ENCODE measurements at places on chromosomes 11 and 22.
A peak's percentile ranks its signal among the peaks of the same experiment; 100 is the strongest.

DNA sequence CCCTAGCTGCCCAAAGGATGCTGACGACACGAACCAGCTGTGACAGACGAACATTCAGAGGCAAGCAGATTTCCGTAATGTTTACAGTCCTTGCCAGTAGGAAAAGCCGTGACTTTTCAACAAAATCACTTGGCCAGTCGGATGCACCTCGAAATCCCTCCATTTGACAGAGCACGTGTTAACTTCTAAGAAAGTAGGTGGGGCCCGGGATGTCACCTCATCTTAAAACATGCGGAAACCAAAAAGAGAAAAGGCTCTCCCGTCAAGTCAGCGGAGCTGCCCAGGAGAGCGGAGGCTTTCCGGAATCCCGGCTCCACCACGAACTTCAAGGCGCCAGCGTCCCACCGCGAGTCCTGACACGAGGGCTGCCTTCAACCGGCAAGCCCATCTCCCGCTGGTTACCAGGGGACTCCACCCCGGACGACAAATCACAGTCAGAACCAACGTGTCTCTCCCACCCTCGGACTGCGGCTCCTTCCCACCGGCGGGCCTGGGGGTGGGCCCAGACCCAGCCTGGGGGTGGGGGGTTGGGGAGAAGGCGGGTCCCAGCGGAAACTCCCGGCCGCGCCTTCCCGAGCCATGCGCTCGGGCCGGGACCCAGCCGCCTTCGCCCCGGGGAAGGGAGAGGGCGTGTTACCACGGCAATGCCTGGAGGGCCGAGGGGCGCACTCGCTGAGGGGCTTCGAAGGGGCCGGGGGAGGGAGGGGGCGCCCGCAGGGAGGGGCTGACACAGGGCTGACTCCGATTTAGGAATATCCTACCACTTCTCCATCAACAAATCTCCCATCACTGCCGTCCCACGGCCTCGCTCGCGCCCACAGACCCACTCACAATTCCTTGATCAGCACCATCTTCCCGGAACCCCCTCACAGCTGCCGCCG lies 475 bp downstream of the PITPNB start:
- DNase-seq: peak; percentile 40

DNA sequence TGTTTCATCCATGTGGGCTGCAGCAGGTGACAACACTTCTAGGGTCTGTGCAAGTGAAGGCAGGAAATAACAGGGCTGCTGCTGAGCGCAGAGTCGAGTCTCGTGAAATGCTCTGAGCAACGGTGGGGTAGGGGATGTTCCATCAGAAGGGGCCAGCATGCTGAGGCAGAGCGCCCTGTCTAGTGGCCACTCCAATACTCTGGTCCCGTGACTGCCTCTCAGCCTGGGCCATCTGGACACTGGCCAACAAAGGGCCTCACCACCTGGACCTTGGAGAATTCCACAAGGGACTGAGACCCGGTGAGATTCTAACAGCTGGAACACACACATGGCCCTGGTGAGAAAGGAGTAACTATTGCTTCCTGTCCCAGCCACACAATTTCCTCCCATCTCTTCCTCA lies 375.7 kb downstream of the SHANK2 start:
- DNase-seq: no peak

- no peak for DNase-seq
Observed at GRCh38 chr11:114308689-114309089, 12.5 kb downstream of the NNMT start.

- DNase-seq: no peak
Observed at GRCh38 chr11:64084951-64085710, 49.4 kb downstream of the FLRT1 start.

DNA sequence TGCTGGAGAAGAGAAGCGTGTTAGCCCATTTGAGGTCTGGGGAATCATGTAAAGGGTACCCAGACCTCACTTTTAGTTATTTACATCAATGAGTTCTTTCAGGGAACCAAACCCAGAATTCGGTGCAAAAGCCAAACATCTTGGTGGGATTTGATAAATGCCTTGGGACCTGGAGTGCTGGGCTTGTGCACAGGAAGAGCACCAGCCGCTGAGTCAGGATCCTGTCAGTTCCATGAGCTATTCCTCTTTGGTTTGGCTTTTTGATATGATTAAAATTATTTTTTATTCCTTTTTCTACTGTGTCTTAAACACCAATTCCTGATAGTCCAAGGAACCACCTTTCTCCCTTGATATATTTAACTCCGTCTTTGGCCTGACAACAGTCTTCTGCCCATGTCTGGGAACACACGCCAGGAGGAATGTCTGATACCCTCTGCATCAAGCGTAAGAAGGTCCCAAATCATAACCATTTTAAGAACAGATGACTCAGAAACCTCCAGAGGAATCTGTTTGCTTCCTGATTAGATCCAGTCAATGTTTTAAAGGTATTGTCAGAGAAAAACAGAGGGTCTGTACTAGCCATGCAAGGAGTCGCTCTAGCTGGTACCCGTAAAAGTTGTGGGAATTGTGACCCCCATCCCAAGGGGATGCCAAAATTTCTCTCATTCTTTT lies 65.2 kb downstream of the ALX4 start:
- no peak for DNase-seq

GRCh38 chr11:34986883-34987520 lies 70.6 kb downstream of the PDHX start:
- no peak for DNase-seq

DNA sequence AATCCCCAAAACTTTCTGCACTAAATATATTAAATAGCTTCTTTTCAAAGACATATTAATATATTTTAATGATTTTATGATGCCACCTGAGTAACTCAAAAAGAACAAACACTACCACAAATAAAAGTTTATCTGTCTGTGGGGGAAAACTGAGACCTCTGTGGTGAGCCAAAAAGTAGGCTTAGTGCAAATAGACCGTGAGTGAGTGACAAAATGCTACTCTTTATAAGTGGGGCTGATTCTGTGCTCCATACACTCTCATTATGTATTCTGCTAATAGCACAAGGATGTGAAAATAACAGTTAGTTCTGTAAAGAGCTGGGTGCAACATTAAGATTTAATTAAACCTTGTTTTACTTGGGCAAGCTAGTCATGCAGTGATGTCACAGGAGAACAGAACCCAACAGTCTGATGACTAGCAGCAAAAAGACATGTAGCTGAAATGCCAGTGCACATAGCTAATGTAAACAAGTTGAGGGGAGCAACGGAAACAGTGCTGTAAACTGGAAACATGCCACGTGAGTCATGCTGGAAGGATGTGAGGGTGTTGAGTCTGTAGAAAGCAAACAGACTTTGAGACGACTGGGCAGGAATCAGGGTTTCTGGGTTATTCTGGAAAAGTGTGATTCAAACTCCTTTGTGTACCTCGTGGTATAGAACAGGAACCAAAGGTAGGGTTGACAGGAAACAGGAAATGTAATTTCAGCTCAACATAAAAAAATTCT lies 1130.4 kb downstream of the LRRC4C start:
- DNase-seq: no peak

DNA sequence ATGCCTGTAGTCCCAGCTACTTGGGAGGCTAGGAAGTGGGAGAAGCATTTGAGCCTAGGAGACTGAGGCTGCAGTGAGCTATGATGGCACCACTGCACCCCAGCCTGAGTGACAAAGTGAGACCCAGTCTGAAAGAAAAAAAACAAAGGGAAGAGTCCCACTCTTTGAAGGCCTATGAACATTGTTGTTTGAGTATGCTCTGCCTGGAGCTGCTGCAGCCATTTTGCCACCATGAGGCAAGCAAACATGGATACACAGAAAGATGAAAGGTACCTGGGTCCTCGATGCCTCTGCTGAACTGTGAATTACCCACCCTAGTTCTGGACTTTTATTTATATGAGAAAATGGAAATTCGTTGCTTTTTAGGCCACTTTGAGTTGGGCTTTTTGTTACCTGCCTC lies 19.7 kb upstream of the TSPAN18 start:
- no peak for DNase-seq

DNA sequence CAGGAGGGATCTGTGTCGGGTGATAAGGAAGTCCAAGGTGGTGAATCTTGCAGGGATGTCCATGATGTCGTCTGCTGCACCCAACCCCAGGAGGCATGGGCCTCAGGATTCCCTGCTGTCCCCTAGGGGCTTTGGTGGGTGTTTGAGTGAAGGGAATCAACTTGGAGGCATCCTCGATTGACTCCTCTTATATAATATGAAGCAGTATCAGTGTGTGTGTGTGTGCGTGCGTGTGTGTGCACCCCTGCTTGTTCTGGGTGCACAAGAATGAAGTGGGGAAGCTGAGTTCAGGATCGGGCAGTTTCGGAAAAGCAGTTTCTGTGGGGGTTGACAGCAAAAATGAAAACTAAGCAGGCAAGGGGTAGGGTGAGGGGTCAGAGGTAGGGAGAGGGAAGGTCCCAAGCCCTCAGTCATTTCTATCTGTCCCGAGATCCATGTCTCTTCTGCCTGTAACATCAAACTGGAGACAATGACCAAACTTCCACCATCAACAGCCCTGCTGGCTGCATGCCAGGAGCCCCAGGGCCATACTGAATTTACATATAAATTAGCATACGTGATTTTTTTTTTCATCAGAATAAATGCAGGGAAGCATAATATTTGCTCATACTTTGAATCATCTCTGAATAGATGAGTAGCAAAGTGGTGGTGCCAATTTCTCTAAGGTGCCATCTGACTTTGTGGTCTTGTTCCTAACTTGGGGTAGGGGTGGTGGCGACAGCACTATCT lies 2.0 kb downstream of the NTM start:
- no peak for DNase-seq

- no peak for DNase-seq
Observed at GRCh38 chr11:102421261-102421660, 31.3 kb downstream of the TMEM123 start.

GRCh38 chr11:39345834-39346442 lies 2113.5 kb downstream of the LRRC4C start:
- no peak for DNase-seq

GRCh38 chr11:115961159-115962003 lies 457.2 kb upstream of the CADM1 start:
- DNase-seq: no peak

GRCh38 chr22:48897645-48898370 lies 929.9 kb downstream of the BRD1 start:
- no peak for DNase-seq

- no peak for DNase-seq
Observed at GRCh38 chr22:49535527-49536125, 292.0 kb downstream of the BRD1 start.

DNA sequence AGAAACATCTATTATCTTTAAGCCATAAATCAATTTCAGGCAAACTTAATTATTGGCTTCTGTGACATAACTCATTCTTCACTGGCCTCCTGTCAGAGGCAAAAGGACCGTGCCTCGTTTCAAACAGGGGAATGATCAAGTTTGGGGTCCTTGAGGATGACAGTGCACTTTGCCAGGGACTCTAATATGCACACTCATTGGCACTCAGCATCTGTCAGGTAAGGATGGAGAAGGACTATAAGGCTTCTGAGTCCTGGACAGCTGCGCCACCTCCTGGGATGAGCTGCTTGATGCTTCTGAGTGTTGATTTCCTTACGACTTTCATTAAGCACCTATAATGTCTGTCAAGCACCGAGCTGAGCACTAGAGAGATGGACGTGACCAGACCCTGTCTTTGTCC lies 20.2 kb downstream of the BPIFC start:
- DNase-seq: no peak

DNA sequence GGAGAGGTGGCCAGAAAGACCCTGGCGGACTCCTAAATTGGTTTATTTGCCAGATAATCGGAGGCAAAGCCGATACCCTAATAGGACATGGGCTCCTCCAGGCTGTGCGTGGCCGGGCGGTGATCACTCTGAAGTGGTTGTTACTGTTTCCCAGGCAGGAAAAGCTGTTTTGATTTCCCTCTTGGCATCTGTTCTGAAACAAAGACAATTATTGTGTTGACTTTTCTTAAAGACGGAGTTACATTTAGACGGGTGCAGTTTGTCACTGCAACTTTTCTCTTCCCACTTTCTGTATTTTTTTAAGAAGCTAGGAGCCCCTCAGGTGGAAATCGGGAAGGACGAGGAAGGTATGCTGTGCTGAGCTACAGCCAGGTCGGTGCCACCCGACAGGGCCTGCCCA lies 1288.4 kb downstream of the BRD1 start:
- no peak for DNase-seq

- no peak for DNase-seq
Observed at GRCh38 chr22:29126670-29127395, 54.0 kb downstream of the KREMEN1 start.

GRCh38 chr22:27349456-27349855 lies 452.1 kb downstream of the MN1 start:
- no peak for DNase-seq

DNA sequence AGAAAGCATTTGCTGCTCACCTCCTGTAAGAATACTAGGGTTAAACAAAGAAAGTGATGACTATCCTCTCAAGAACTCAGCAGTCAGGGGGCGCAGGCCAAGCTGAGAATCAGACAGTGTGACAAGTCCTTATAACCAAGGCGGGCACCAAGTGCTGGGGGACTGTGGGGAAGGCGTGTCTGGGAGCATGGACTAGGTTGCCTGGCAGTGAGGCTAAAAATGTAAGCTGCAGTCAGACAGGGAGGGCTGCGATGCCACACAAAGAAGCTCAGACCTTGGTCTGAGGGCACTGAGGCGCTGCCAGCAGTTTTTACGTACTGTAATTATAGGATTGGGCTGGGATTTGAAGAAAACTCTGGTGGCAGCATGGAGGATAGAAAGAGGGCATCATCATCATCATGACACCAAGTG lies 73.7 kb downstream of the FLI1 start:
- no peak for DNase-seq

GRCh38 chr11:1503708-1504104 lies 17.1 kb upstream of the MOB2 start:
- DNase-seq: no peak

- DNase-seq: no peak
Observed at GRCh38 chr11:122207921-122208764, 92.1 kb upstream of the BLID start.
